T47D (cell line): ENCODE measurements at places on chromosomes 16 and 17.

- no peak for DNase-seq
Measured at GRCh38 chr17:29327412-29327811, 33.5 kb upstream of the NUFIP2 start.

DNA sequence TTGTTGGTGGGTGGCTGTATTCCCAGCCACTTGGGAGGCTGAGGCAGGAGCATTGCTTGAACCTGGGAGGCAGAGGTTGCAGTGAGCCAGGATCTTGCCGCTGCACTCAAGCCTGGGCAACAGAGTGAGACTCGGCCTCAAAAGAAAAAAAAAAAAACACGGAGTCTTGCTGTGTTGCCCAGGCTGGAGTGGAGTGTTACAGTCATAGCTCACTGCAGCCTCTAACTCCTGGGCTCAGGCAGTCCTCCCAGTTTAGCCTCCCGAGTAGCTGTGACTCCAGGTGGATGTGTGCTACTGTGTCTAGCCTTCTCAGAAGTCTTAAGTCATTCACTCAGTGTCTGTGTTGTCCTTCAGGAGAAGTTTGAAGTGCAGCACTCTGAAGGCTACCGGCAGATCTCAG is 27.4 kb downstream of the NDE1 start:
- no peak for DNase-seq

DNA sequence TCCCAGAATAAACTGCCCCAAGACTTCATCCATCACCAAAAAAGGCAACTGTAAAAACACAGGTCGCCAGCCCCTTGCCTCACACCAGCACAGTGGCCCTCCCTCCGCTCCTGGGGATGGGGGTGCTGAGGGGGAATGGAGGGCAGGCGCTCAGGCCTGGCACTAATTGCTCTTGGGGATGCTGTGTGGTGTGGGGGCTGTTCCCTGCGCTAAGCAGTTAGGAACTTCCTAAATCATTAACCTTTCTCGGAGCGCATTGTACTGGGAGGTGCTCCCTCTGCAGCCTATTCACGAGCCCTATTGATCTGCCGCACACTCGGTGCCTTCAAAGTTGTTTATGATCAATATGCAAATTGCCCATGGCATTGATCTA is 199.9 kb downstream of the ZFHX3 start:
- no peak for DNase-seq

DNA sequence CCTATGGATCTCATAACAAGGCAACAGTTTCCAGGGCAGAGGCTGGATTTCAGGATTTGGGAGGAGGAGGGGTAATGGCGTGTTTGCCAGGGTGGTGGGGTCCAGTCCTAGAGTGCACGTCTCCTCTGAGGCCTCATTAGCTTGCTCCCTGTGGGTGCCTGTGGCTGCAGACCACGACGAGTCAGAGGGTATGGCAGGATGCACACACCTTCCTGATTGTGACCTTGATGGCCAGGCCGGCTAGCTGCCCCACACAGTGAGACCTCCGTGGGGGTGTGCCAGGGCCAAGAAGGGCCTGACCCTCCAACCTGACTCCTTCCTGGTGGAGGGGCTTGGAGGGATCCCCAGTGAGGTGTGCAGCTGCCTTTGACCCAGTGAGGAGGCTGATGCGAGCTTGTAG is 4.0 kb upstream of the SMTNL2 start:
- DNase-seq = no peak

GRCh38 chr17:3960764-3961163 is 3.5 kb downstream of the ATP2A3 start:
- DNase-seq = no peak

GRCh38 chr16:83744441-83744981 is 63.3 kb upstream of the HSBP1 start:
- DNase-seq = no peak

- peak; percentile 54 for DNase-seq
Measured at GRCh38 chr17:33284022-33284421, 9.1 kb downstream of the ASIC2 start.

DNA sequence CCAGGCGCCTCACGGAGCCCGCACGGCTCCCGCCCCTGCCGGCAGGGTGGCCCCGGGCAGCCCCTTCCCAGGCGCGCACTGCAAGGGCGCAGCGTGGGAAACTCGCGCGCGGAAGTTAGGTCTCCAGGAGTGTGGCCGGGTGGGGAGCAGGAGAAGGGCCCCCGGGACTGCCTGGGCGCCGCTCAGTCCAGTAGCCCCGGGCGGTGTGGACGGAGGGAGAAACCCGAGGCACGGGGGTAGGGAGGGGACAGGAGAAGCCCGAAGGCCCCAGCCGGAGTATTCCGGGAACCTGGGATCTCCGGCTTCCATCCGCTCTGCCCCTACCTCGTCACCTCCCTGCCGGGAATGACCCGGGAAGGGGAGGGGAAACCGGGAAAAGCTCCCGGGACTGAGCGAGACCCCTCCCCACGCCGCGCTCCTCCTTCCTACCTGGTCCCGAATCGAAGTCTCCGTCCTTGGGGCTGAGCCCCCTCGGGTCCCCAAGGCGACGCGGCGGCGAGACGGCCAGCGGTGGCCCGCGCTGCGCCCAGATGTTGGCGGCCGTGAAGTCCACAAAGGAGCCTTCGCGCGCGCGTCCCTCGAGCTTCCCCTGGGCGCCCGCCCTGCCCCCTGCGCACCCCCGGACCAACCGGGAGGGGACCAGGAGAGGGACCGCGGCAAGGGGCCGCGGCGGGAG is 418 bp downstream of the SOCS3 start:
- DNase-seq = no peak

DNA sequence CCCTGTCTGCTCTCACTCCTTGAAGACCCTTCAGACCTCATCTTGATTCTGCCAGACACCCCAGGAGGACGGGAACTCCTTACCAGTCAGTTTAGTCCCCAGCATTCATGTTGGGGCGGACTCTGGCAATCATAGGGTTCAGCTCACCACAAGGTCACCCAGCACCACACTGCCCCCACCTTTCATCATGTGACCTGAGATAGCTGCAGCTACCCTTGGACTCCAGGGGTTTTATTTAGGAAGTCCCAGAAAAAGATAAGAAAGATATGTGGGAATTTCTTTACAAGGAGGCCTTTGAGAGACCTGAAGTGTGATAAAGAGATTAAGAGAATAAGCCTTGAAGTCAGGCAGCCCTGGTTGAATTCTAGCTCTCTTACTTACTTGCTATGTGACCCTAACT is 59.8 kb upstream of the NLK start:
- DNase-seq = no peak

GRCh38 chr17:67818110-67819002 is 6.9 kb upstream of the BPTF start:
- no peak for DNase-seq

- no peak for DNase-seq
Measured at GRCh38 chr16:8631818-8632465, 10.4 kb downstream of the METTL22 start.

DNA sequence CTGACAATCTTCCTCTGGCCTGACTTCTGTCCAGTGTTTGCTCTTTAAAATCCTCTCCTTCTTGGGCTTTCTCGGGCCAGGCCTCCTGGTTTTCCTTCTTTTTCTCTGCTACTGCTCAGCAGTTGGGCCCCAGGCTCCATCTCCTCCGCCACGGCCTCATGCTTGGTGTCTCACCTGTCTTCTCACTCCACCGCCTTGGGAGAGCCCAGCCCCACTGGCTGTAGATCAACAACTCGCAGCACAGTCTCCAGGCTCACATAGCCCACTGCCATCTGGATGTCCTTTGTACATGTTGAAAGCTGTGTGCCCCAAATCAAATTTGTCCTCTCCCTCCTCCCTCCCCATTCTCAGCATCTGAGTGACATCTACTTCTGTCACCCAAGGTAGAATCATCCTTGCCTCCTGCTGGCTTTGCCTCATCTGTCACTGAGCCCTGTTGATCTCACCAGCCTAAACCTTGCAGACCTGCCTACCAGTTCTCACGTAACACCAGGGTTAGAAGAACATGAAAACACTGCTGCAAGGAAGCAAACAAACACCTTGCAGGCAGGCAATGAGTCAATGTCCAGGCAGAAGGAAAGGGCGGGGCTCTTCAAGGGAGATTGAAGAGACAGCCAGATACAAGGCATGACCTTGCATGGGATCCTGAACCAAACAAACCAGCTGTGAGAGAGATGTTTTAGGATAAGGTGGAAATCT is 103.2 kb upstream of the SMURF2 start:
- DNase-seq = no peak

GRCh38 chr17:36894925-36895324 is 42.4 kb upstream of the LHX1 start:
- DNase-seq = no peak

DNA sequence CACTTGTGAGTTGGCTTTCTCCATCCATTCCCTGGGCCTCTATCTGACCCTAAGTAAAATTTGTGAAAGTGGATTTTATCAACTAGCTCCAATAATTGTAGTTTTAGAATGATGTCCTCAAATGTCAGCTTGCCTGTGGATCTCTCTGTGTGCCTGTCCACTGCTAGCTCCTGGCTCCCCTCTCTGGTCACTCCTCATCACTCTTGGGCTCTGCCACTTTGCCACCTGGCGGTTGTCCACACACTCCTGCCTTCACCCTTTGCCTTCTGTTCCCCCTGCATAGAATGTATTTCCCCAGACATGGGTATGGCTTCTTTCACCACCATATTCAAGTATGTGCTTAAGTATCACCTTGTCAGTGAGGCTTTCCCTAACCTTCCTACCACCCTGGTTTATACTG is 19.8 kb downstream of the ANKFN1 start:
- peak; percentile 76 for DNase-seq

DNA sequence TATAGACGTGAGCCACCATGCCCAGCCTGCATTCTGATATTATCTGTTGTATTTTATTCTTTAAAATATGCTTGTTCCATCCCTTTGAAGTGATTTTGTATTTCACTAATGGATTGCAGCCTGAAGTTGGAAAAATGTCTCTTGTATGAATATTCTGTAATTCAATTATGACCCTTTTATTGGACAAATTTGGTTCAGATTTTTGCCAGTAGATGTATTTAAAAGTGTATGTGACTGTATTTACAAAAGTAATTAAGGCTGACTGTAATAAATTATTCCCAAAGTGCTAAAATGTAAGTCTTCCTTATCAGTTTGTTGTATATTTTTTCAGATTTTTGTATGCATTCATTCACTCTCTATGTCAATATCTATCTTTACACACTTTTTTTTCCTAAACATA is 23.8 kb downstream of the PPM1E start:
- no peak for DNase-seq

- DNase-seq = no peak
Measured at GRCh38 chr16:85377388-85378144, 235.6 kb upstream of the GSE1 start.

DNA sequence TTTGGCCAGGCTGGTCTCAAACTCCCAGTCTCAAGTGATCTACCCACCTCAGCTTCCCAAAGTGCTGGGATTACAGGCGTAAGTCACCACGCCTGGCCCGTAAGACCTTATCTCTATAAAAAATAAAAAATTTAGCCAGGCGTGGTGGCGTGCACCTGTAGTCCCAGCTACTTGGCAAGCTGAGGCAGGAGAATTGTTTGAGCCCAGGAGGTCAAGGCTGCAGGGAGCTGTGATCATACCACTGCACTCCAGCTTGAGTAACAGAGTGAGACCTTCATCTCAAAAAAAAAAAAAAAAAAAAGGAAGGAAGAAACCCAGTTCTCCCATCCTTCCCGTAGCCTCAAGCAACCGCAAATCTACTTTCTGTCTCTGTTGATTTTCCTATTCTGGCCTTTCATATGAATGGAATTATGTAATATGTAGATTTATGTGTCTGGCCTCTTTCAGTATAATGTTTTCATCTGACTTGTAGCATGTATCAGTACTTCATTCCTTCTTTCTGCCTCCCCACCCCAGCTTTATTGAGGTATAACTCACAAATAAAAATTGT is 11.2 kb downstream of the CASC3 start:
- DNase-seq = no peak

- DNase-seq = no peak
Measured at GRCh38 chr17:33096161-33096560, 104.5 kb downstream of the SPACA3 start.

DNA sequence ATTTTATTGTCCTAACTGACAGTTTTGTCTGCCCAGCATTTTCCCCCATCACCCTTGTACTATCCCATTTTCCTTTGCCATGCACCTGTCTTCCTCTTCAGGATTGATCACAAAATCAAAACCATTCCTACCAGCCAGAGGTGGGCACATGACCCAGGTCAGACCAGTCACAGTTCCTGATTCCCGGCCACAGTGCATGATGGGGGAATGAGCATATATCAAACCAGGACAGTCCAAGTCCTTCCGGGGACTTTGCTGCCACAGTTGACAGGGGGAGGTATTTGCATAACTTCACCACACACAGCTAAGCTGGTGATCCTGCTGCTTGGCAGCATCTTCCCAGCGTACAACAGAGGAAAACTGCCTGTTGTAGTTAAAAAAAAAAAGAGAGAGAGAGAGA is 493.9 kb downstream of the WWOX start:
- no peak for DNase-seq

DNA sequence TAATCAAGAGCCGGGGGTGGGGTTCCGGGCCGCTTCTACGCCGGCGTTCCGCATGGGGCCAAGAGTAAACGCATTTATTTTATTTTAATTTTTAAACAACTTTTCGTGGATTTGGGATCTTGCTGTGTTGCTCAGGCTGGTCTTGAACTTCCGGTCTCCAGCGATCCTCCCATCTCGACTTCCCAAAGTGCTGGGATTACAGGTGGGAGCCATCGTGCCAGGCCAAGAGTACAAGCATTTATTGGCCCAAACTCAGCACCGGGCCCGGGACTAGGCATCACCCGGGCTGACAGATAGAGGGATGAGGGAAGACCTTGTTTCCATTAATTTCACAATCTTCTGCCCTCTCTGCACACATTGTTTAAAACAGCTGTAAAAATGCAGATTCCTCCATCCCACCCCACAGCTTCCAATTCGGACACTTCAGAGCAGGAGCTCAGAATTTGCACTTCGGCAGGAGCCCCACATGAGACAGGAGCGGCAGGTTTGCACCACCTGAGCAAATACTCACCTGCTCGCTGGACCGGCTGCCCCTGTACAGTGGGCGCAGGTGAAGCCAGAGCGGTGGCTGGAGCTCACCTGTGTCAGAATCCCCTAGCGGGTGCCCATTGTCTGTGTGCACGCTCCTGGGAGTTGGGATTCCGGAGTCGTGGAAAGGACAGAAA is 663 bp upstream of the GINS2 start:
- DNase-seq = peak; percentile 93

GRCh38 chr16:77043076-77043475 is 147.9 kb upstream of the MON1B start:
- DNase-seq = no peak

- DNase-seq = no peak
Measured at GRCh38 chr17:47660064-47660492, 10.4 kb downstream of the KPNB1 start.
